ENCODE measurements at places on chromosomes 5 and 9. TPM values are rescaled to one million over a fixed set of nuclear protein-coding genes. Genes with fewer than 3 reads are reported as not detected.
A peak's percentile ranks its signal among the peaks of the same experiment; 100 is the strongest.

Gene PHPT1
- total RNA-seq = 95.7 TPM

Gene AMBP
- total RNA-seq = not detected

Gene ARSB
- total RNA-seq = 12.4 TPM

Gene SOHLH1
- not detected for total RNA-seq

Gene IFNA2
- not detected for total RNA-seq

Gene CDC25C
- total RNA-seq = 30.1 TPM

Gene PCDHGA3
- total RNA-seq = not detected

Gene CAMK2A
- not detected for total RNA-seq

Gene MYOZ3
- total RNA-seq = 0.16 TPM

- no peak for DNase-seq
Observed at GRCh38 chr9:123354806-123355508, 1.0 kb upstream of the CRB2 start.

GRCh38 chr5:126516852-126517251 lies 78.2 kb downstream of the ALDH7A1 start:
- no peak for DNase-seq

DNA sequence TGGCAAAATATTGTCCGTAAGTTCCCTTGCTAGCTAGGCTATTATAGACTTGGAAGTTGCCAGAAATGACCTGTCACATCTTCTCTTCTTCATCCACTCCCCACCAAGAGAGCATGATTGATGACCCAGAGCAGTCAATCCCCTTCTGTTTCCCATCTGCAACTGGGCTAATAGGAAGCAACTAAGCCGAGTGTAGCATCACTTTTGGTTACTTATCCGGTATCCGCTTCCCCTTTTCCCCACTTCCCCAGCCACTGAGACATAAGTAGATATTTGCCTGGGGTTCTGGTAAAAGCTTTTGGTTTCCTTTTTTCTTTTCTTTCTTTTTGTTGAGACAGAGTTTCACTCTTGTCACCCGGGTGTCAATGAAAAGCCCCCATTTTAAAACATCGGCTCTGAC lies 29.4 kb upstream of the LIFR start:
- DNase-seq = no peak

- no peak for DNase-seq
Observed at GRCh38 chr9:21505425-21506179, 23.5 kb upstream of the IFNE start.

DNA sequence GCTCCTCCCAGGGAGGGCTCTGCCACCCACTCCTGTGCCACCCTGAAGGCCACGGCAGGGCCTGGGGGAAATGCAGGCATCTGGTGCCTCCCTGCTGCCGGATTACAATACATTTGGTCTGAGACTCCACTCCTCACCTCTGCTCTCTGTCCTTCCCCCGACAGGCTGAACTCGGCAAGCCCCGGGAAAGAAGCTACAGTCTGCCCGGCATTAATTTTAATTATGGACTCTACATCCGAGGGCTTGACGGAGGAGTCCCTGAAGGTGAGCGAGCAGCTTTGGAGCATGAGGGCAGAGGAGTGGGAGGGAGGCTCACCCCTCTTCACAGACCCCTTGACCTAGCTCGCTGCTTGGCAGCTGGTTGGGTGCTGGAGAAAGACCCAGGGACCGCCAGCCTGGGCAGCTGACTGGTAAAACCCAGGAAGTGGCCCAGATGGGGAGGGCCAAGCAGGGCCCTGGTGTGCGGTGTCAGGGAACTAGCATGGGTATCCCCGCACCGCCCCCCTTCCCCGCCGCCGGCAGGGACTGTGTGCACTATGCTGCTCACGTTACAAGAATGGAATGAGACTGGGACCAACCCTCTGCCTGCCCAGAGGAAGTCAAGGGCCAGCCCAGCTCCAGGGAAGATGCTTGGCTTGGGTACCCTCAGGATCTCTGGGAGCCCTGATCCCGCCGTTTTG lies 83.7 kb upstream of the BARHL1 start:
- no peak for DNase-seq

GRCh38 chr5:15601853-15602252 lies 101.9 kb downstream of the FBXL7 start:
- DNase-seq = no peak

GRCh38 chr9:118618849-118619248 lies 750.4 kb downstream of the BRINP1 start:
- DNase-seq = no peak

- DNase-seq = no peak
Observed at GRCh38 chr9:133027134-133027533, 3.7 kb upstream of the GTF3C5 start.

DNA sequence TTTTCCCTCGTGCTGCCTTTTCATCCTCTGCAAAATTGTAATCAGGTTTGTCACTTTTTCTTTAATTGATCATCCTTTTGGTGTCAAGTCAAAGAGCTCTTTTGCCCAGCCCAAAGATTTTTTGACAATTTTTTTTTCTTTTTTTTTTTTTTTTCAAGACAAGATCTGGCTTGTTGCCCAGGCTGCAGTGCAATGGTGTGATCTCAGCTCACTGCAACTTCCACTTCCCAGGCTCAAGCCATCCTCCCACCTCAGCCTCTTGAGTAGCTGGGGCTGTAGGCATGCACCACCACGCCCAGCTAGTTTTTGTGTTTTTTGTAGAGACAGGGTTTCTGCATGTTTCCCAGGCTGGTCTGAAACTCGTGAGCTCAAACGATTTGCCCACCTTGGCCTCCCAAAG lies 36.7 kb downstream of the CDK7 start:
- DNase-seq = no peak

GRCh38 chr5:41246376-41246775 lies 33.0 kb upstream of the C6 start:
- no peak for DNase-seq

GRCh38 chr5:98307811-98308210 lies 465.7 kb upstream of the RGMB start:
- no peak for DNase-seq

GRCh38 chr9:127980706-127981558 lies at the start of gene EEIG1:
TSS of gene EEIG1 (minus strand) at chr9:127980989. CDS start at chr9:127980137, 852 bp downstream.
- DNase-seq = peak; percentile 99

GRCh38 chr9:116978155-116978554 lies 291.1 kb downstream of the TRIM32 start:
- DNase-seq = no peak

DNA sequence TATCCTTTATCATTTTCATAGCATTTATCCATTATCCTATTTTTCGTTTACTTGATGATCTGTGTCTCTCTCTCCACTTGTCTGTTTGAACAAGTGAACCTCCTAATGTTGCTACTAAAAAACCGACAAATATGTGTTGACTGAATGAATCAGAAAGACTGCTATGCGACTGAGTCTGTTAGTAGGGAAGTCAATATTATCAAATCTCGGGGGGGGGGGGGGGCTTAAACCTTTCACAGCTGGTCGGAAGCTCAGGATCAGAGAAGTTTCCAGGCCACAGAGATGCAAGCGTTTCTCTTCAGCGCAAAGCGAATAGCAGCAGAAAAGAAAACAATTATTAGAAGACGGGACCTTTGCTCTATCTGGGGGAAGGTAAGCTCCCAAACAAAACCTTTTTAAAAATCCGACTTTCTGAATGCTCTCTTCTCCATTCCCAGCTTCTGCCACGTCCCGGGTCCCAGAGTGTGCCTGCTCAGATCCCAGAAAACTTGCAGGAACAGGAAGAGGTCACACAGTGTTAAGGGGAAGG lies 412 bp downstream of the RIOK2 start:
- DNase-seq = no peak

GRCh38 chr5:33079548-33079947 lies 361.2 kb upstream of the TARS1 start:
- no peak for DNase-seq

GRCh38 chr5:170792878-170793277 lies 9.4 kb downstream of the GABRP start:
- DNase-seq = no peak

DNA sequence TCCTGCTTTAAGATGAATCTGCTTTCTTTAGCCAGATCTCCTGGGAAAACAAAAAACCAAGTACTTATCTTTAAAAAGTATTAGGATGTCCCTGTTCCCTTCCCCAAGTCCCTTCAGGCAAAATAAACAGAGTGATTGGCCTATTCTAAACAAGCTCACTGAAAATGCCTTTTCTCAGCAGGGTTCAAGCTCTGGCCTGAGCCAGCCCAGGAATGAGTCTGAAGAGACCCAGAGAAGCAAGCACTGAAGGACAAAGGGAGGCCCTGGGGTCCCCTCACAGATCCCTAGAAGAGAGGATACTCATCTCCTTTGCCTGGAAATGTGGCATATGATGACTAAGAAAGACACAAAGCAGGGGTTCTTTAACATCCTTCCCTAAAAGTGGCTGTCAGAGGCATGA lies 66.8 kb upstream of the MAP1B start:
- DNase-seq = no peak

DNA sequence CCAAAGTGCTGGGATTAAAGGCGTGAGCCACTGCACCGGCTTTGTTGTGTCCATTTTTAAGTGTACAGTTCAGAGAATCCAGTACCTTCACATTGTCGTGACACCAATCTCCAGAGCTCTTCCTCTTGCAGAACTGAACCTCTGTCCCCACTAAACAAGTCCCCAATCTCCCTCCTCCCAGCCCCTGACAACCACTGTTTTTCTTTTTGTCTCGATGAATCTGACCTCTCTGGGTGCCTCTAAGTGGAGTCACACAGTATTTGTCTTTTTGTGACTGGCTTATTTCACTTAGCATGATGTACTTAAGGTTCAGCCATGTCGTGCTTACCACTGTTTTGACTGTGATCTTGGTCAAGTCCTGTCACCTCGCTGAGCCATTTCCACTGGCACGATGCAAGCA lies 1.6 kb downstream of the WDR38 start:
- DNase-seq = no peak

- no peak for DNase-seq
Observed at GRCh38 chr5:174737330-174737729, 12.9 kb downstream of the MSX2 start.

GRCh38 chr5:149608936-149609545 lies 27.7 kb downstream of the ARHGEF37 start:
- DNase-seq = no peak

All from activated T-cell treated with anti-CD3 and anti-CD28 coated beads, Interleukin-2, amount 50 U/mL, for 72 hours (primary cell).